ENCODE measurements at places on chromosomes 16 and 17.
A peak's percentile ranks its signal among the peaks of the same experiment; 100 is the strongest.

- DNase-seq = no peak
Observed at GRCh38 chr16:1767116-1767994, 4.0 kb downstream of the NME3 start.

DNA sequence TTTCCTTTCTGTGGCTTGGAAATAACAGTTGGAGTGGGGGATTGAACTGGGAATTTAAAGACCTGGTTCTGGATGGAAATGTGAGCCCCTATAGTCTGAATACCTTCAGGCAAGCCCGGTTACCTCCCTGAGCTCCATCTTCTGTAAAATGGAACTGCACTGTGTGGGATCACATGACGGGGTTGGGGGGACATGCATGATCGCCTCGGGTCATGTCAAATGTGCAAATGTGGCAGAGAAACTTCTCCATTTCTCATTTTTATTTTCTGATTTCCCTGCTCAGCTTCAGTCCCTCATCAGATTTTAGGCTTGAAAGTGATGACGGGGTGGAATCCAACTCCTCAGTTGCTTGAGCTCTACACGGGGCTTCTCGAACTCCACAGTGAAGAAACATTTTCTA lies 1.5 kb downstream of the MT1B start:
- DNase-seq = no peak

DNA sequence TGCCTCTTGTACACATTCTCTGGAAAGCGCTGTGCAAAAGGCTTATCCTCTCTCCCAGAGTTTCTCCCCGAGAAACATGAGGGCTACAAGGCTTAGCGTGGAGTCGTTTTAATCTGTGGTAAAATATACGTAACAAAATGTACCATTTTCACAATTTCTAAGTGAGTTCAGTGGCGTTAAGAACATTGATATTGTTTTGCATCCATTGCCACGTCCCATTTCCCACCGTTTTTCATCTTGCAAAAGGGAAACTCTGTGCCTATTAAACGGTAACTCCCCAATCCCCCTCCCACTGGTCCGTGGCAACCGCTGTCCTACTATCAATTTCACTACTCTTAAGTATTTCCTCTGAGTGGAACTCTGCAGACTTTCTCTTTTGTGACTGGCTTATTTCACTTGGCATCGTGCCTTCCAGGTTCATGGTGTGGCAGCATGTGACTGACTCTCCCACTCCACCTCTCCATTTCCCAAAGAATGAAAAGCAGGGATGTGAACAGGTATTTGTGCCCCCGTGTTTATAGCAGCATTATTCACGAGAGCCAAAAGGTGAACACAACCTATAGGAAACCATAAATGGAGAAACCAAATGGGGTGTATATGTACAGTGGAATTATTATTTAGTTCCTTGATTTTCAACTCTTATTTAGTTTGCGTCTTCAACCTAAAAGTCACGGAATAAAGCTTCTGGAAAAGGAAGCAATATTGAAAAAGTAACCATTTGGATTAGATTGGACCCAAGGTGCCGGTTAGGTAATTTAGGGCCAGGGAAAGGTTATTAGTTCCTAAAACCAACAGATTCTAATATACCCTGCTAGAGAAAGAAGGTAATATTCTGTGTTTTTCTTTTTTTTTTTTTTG lies 1.1 kb upstream of the USP32 start:
- DNase-seq = peak; percentile 3

DNA sequence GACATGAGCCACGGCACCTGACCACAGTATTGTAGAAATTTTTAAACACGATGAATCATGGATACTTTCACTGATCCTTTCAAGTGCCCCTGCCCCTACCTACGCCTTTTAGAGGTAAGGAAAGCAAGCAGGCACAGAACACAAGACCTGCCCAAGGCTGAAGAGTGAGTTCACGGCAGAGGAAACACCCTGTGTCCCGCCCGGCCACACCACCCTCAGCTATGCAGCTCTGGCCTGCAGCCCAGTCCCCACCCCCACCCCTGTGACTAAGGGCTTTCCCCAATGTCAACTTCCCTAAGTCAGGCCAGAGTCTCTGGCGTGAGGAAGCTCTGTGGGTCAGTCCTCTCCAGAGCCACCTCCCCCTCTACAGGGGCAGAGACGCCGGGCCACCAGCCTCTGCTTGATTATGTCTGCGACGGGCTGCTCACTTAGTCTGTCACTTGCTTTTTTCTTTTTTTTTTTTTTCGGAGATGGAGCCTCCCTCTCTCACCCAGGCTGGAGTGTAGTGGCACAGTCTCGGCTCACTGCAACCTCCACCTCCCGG lies 8.4 kb downstream of the SLC16A5 start:
- no peak for DNase-seq

DNA sequence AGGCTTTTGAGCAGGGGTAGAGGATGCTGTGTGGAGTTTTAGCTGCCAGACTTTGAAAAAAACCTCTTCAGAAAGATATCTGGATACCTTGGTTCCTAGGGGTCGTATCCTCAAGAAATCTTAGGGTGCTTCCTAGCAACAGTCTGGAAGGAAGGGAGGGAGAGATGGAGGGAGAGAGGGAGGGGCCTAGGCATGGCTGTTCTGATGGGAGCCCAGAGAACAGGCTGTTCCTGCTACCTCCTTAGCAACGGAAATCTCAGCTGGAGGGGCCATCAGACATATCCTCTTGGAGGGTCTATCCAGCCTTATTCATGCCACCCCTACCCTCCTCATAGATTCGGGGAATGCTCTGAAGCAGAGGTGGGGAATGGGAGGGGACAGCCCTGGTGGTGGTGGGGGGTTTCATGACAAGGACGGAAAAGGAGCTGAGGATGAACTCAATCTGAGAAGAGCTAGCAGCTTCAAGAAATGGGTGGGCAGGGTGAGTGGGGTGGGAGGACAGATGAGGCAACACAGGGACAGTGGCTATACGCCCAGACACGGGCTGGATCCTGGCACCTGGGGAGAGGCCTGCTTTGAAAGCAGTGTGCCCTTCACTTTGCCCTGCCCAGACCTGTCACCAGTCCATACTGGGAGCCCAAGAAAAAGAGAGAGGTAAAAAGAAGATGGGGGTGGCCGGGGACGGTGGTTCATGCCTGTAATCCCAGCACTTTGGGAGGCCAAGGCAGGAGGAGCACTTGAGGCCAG lies 2.9 kb upstream of the THRA start:
- no peak for DNase-seq

- DNase-seq = no peak
Observed at GRCh38 chr17:17075125-17075781, 33.0 kb downstream of the MPRIP start.

DNA sequence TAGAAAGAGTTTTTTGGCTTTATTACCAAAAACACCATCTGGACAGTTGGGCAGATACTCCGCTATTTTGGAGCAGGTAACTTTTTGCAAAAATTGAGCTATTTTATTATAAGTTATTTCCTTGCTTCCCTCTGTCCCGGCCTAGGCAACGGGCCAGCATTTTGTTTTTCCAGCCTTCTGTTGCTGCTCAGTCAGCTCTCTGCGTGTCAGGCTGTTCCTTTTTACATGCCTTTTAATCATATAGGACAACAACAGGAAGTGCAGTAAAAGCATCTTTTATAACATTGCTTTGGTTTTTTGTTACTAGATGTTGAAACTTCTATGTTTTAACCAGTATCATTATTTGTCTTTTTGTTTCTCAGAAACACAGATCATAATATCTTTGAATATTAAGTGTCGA lies 30.4 kb downstream of the PPM1D start:
- no peak for DNase-seq

- DNase-seq = no peak
Observed at GRCh38 chr16:12471383-12471782, 332.3 kb downstream of the CPPED1 start.

DNA sequence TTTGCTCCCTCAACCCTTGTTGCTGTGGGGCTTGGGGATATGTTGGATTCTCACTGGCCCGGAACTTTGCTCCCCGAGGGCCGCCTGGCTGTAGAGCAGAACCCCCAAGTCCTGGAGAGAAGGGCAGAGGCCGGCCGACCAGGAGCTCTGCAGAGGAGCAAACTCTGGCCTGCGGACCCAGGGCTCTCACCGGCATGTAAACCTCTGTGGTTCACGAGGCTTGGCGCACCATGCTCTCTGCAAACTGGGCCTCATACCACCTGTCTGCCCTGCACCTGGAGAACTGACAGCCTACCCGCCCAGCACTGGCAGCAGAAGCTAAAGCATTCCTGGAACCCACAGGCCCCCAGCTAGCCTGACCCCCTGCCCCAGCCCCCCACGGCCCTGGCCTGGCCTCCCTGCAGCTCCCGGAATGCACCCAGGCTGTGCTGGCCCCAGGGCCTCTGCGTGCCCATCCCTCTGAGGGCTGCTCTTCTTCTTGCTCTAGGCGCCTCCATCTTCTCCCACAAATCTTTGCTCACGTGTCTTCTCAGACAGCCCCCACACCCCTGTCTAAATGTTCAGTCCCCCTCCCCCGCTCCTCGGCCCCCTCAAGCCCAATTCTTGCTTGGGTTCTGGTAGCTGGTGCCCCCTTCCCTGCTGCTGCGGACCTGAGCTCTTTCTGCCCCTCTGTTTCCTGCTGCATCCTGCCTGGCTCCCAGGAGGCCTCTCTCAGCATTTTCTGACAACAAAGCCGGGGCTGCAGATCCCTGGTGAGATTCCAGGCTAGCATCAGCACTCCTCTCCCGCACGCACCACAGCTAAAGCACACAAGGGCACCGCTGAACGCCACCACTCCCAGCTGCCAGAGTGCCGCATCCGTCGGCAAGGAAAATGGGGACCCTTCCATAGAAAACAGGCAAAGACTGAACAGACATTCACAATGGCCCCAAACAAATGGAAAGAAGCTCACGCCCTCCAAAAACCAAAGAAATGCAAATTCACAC lies 23.3 kb downstream of the ACTG1 start:
- DNase-seq = no peak

DNA sequence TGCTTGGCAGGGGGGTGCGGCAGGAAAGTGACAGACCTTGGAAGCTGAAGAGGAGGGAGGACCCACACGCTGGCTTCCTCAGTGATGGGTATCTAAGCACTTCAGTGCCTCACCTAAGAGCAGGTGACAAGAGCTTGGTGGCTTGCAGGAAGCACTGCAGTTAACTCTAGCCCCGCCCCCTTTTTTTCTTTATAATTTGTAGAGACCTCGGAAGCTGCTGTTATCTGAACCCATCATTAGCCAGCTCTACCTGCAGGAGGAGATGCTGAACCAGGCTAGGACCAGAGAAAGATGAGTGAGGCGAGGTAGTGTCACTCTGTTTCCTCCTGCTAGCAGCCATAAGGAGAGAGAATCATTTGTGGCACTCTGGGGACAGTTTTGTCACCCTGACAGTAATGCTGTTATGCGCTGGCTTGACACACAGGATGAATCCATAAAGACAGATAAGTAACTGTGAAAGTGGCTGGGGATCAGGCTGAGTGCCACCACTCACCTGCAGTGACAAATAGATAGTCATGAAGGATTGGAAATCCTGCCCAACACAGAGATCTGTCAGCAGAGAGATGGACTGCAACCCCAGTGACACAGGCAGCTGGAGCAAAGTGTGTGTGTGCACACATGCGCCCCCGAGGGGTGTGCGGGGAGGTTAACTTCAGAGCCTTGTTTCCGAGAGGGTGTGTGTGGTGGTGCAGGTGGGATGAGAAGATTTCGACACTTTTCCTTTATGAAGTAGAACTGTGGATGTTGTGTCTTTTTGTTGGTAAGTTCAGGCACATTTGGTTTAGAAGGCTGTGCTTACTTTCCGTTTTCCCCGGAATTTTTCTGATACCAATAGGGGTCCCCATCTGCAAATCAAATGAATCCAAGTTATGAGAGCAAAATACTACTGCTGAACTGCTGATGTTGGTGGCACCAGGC lies 224.0 kb downstream of the IRX3 start:
- DNase-seq = no peak

DNA sequence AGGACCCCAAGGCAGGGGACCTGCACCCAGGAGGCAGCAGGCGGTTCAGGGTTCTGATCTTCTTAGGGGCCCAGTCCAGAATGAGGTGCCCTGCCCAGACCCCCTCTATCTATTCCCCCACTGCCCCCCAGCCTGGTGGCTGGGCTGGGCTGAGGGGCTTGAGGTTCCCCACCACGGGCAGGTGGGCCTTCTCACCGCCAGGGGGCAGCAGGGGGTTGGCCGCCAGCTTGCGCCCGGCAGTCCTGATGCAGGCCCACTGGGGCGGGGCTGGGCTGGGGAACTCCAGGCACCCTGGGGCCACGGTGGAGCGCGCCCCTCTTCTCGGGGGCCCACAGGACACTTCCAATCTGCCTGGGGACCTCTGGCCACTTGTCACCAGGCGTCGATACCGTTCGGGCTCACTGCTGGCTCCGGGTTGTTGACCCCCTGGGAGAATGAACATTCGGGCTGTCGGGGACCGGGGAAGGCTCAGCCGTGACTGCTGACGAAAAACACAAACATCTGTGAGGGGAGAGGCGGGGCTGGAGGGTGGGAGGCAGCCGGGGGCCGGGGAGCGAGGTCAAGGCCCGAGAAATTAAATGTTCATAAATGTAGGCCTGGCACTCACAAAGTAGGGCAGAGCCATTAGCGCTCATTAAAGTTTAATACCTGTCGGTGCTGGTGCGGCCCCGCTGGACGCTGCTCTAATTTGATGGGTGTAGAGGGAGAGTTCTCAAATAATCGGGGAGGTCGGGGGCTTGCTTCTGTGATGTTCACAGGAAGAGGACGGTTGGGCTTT lies 219.3 kb upstream of the GSE1 start:
- DNase-seq = peak; percentile 43

DNA sequence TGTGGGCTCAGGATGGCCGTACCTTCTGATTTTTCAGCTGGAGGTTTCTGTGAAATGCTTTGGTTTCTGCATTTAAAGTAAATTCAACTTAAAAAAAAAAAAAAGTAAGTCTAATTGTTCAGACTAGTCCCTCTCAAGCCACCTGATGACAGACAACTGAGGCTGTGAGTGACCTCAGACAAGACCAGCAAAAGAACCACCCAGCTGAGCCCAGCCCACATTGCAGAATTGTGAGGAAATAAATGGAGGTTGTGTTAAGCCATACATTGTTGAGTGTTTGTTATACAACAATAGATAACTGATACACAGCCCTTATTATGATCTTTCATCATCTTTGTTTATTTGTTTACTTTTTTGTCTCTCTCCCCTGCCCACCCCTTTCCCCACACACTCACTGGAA lies 44.7 kb upstream of the CMIP start:
- DNase-seq = no peak

DNA sequence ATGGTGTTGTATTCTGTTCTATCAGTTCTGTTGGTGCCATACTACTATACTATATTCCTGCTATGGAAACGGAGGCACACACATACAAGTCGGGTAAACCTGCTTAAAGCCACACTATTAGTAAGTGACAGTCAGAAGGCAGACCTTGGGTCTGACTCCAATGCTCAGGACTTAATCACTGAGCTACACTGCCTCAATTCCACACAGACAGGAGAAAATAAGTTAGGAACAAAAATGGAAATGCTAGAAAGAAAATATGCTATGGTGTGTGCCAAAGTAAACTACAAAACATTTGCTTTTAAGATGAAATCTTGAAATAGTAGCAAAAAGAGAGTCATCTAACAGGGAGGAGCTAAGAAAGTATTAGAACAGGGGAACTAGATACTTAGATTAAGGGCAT lies 48.1 kb downstream of the MYO1D start:
- DNase-seq = no peak

DNA sequence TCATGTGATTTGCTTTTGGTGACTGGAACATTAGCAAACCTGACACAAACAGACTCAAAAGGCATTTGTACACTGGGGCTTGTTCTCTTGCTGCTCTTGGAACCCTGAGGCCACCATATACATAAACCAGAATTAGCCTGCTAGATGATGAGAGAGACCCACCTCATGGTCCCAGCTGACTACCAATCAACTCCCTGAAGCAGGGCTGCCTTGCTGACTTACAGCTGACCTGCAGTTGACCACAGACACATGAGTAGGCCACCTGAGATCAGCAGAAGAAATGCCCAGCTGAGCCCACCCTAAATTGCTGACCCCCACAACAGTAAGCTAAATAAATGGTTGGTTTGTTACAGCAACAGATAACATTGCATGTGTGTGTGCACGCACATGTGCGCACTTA lies 28.7 kb downstream of the BRIP1 start:
- DNase-seq = no peak

- DNase-seq = no peak
Observed at GRCh38 chr16:64184156-64184555, 937.7 kb downstream of the CDH11 start.
